ENCODE measurements at places on chromosomes 3 and 15.
A peak's percentile ranks its signal among the peaks of the same experiment; 100 is the strongest.

DNA sequence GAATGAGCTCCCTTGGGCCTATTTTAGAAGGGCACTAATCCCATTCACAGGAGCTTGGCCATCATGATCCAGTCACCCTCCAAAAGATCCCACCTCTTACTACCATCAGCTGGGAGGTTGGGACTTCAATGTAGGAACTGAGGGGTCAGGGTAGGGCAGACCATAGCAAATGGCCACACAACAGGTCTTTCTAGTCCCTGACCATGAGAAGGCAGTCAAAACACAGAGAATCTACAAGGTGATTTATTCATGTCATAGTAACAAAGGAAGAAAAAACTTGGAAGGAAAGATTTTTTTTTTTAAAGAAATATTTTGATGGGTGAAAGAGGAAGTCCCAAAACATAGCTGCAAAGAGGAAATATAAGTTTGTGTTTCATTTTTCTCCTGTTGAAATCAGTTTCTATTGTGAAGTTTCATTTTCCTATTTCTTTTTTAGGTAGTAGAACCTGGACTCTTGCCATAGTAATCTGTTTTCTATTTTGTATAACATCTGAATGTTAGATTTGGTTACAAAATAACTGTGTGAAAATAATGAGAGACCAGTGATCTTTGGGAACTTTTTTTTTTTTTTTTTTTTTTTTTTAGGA is 23.5 kb upstream of the TNFSF10 start:
- DNase-seq = no peak

DNA sequence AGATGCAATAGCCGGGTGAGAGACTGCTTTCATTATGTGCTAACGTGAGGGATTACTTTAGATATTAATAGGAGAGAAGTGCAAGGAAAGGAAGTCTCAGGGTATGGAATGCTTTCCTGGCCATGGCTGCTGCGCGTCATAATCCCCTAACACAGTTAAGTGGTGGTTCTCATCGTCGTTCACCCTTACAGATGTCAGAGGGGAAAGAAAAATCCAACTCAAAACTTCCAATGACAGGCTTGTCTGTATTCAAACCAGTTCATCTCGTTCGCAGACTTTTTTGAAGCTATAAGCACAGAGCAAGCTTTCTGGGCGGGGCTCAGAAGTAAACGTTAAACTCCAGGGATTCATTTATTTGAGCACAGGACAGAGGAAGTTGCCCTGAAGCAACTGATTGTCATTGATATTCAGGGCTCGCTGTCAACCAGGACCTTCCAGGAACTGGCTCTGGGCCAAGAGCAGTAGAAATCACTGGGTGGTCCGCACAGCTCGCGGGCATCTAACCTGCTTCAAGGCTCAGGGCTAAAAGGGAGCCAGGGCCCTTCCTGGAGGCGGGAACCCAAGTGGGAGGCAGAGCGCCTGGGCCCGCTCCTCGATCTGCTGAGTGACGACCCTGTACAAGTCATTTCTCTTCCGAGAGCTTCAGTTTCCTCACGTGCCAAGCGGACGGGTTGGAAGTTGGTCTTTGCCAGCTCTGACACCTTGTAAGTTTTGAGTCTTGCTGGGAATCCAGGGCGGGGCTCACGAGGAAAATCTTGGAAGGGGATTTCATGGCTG is 1.1 kb upstream of the LPP start:
- DNase-seq = peak; percentile 38

- DNase-seq = no peak
Observed at GRCh38 chr3:120182613-120183511, 88.6 kb upstream of the GSK3B start.

- DNase-seq = no peak
Observed at GRCh38 chr3:134307425-134307824, 56.8 kb upstream of the RYK start.

DNA sequence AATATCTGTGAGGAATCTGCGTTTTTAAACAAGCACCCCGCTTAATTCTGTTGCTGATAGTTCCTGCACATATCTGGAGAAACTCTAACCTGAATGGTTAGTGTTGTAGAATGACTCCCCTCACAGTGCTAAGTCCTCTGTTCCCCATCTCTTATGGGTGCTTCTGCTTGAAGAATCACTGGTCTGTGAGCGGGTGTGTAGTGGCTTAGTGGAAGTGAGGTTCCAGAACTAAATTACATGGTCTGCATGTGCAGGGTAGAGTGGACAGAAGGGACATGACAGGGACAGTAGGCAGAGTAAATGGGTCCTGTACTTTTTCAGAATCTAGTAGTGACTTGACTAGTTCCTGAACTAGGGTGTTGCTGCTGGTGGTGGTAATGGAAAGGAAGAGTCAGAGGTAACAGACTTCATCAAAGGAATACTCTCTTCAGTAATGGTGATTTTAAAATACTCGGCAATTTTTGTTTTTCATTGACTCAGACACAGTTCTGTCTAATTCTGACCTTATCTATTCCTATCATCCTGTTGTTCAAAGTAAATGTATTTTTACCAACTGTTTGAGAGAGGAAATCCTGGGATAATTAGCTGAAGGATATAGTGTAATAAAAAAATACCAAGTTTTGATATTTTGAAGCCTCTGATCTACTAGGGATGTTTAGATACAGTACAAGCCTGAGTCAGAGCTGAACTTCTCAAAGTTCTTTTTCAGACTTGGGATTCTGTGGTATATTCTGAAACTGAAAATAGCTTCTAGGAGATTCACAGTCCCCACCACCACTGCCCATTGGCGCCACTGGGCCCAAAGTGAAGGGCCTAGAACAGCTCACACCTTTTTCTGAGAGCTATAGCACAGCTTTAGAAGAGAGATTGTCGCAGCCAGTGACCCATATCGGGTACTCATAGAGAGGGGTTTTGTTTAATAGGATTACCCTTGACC is 55.5 kb downstream of the FNDC3B start:
- DNase-seq = no peak

- DNase-seq = no peak
Observed at GRCh38 chr3:167441256-167441655, 32.6 kb downstream of the SERPINI2 start.

- no peak for DNase-seq
Observed at GRCh38 chr3:9290566-9290965, 41.1 kb upstream of the SRGAP3 start.

Measured in nephron progenitor cell (in vitro differentiated cells).